ENCODE measurements at places on chromosomes 6 and 20. TPM values are rescaled to one million over a fixed set of nuclear protein-coding genes. Genes with fewer than 3 reads are reported as not detected.
A peak's percentile ranks its signal among the peaks of the same experiment; 100 is the strongest.

Gene OPRL1
- 0.46 TPM for total RNA-seq

- H3K27ac ChIP-seq = peak overlapping the region; percentile 61
- H3K4me1 ChIP-seq = peaks cover 76% of the 10 kb centered on the region
- H3K27me3 ChIP-seq = no peaks in the 10 kb centered on the region
- H3K36me3 ChIP-seq = no peaks in the 10 kb centered on the region
These were observed 24.1 kb downstream of the LRFN2 start for GRCh38 chr6:40563111-40563510.

Gene TMEM200A
- total RNA-seq = 2.0 TPM

- no peak overlapping the region for H3K27ac ChIP-seq
- H3K4me3 ChIP-seq = no peak overlapping the region
- H3K4me1 ChIP-seq = no peaks in the 10 kb centered on the region
- no peaks in the 10 kb centered on the region for H3K27me3 ChIP-seq
- no peak for DNase-seq
These were observed 82.1 kb downstream of the UNC5CL start for GRCh38 chr6:40956936-40957335.

All from A673 (cell line).